ENCODE measurements at places on chromosomes 11 and 22.

- no peak for DNase-seq
These were observed 27.3 kb downstream of the CSTPP1 start for GRCh38 chr11:46963844-46964243.

DNA sequence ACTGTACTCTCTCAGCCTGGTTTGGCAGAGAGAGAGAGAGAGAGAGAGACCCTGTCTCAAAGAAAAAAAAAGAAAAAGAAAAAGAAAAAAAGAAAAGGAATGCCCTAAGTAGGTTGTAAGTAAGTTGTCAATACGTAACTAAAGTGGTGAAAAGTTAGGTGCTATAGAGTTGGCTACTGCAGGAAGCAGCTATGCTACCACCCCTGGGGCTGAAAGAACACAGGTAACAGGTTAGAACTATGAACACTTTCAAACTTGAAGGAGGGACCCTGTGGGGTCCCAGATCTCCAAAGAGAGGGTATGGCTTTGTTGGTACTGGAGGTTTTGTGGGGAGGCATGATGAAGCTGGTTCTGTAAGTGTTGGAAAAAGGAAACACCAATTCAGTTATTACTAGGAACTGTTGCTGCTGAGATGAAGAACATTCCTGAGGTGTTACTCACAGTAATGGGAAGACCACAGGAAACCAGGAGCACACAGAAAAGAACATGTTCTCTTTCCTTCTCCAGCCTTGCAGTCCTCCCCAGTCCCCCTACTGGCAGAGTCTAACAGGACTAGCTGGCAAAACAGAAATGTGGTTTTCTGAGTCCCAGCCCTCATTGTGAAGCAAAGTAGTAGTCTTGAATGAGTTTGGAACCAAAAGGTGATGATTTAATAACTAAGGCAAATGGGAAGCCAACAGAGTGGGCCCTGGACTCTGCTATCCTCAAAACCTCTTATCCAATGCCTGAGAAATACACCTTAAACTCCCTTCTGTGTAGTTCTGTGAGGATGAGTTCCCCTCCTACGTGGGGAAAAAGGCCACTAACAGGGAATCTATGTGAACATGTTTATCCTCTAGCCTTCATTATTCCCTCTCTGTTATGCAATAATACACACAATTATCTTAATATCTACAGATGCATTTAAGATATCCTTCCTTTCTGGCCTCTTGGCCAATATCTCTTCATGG, 427.0 kb upstream of the DDI1 start:
- no peak for DNase-seq

- no peak for DNase-seq
These were observed 133.5 kb downstream of the CD44 start for GRCh38 chr11:35272391-35272902.

GRCh38 chr11:19766206-19766605, 53.6 kb downstream of the NAV2 start:
- no peak for DNase-seq

DNA sequence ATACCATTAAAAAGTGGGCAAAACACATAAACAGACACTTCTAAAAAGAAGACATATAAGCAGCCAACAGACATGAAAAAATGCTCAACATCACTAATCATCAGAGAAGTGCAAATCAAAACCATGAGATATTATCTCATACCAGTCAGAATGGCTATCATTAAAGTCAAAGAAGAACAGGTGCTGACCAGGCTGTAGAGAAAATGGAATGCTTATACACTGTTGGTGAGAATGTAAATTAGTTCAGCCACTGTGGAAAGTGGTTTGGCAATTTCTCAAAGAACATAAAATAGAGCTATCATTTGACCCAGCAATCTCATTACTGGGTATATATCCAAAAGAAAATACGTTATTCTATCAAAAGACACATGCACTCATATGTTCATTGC, 13.5 kb downstream of the OR2AT4 start:
- no peak for DNase-seq
